ENCODE measurements at places on chromosomes 1 and 21.
A peak's percentile ranks its signal among the peaks of the same experiment; 100 is the strongest.

DNA sequence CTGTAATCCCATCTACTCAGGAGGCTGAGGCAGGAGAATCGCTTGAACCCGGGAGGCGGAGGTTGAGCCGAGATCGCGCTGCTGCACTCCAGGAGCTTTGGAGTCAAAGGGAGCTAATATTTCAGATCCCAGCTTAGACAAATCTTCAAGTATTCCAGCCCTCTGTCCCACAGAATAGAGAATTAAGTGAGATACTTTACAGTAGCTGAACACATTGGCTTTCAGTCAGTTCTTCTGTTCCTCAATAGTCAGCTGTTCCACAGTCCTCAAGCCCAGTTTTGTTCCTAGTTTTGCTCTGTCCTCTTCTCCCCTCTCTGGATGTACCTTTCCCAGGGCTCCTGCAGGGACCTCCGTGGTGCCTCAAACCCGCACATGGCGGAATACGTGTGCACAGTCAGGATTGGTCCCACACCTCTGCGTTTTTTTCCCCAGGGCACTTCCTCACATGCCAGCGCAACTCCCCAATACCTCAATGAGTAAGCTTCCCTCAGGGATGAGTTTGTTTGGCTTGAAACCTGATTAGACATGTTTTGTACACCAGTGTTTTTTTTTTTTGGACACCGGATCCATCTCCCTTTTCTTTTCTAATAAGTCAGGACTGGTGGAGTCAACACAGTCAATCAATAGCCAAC is 1.2 kb downstream of the MFN2 start:
- DNase-seq = no peak

DNA sequence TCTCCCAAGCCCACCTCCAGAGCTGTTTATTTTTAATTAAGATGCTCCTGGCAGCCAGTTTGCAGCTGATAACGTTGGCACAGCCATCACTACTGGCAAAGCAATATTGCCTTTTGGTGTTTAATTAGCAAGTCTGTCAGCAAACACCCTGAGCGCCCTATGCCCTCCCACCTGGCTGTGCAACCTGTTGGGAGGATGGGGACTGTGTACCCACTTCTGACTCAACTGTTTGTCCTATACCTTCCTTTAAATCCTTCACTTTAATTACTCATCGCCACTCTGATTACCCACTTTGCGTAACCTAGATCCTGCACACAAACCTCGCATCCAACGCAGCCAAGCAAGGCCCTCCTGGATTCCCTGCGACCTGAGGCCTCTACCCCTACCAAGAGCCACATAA is 67.1 kb downstream of the BCAR3 start:
- DNase-seq = no peak

DNA sequence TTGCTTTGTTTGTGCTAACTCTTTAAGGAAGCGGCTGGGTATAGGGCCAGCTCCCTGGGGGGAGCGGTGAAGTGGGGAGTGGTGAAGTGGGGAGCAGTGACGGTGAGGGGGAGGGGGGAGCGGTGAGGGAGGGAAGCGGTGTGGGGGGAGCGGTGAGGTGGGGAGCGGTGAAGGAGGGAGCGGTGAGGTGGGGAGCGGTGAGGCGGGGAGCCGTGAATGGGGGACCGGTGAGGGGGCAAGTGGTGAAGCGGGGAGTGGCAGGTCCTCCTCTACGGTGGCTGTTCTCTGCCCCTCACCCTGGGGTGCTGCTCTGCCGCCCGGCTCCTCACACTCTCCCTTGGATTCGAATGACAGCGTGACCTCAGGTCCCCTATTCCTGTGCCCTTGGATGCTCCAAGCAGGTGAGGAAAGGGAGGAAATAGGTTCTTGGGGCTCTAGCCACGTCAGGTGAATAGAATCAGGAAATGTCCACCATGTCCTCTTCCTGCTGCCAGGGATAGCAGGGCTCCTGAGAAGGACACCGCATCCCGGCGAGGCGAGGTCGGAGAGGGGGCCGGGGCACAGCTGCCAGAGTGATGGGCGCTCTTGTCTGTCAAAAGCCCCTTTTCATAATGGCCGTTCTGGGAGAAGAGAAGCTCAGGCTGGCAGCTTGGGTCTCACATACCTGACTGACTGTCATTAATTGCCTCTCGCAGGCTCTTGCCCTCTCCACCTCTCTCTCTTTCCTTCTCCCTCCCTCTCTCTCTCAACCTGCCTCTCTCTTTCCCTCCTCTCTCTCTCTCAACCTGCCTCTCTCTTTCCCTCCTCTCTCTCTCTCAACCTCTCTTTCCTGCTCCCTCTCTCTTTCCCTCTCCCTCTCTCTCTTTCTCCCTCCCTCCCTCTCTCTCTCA is 134.2 kb downstream of the PGBD5 start:
- no peak for DNase-seq

GRCh38 chr1:21924503-21925005 is 12.6 kb downstream of the HSPG2 start:
- no peak for DNase-seq

DNA sequence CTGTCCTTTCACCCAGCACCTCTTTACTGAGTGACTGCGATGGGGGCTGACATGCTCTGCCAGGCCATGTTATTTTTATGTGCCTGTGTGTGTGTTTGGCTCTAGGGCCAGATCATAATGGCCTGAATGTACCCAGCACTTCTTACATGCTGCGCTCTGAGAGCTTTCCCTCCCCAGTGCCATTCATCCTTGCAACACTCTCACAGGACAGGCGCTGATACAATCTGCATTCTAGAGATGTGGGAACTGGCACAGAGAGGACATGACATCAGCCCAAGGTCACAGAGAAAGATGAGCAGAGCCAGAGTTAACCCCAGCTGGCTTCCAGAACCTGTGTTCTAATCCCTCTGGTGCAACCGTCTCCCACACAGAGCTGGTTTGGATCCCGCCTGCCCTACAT is 54.5 kb downstream of the ARHGEF10L start:
- DNase-seq = no peak

- no peak for DNase-seq
Observed at GRCh38 chr1:167983797-167984420, 47.0 kb upstream of the MPC2 start.

GRCh38 chr1:245953876-245954660 is 553.0 kb downstream of the SMYD3 start:
- no peak for DNase-seq

DNA sequence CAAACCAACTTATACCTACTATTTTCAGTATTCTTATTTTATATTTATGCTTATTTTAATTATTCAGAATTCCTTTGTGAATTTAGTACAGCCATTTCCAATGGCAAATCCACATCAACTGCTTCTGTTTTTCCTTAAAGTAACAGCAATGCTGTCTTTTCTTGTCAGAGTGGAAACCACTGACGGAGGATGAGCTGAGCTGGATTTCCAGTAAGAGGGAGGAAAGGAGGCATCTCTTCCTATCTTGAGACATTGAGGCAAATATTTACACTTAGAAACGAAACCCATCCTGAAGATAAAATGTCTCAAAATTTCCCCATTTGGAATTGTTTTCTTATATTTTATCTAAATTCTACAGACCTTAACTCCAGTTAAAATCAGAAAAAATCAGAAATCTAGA is 66.1 kb upstream of the SLC44A3 start:
- DNase-seq = no peak

DNA sequence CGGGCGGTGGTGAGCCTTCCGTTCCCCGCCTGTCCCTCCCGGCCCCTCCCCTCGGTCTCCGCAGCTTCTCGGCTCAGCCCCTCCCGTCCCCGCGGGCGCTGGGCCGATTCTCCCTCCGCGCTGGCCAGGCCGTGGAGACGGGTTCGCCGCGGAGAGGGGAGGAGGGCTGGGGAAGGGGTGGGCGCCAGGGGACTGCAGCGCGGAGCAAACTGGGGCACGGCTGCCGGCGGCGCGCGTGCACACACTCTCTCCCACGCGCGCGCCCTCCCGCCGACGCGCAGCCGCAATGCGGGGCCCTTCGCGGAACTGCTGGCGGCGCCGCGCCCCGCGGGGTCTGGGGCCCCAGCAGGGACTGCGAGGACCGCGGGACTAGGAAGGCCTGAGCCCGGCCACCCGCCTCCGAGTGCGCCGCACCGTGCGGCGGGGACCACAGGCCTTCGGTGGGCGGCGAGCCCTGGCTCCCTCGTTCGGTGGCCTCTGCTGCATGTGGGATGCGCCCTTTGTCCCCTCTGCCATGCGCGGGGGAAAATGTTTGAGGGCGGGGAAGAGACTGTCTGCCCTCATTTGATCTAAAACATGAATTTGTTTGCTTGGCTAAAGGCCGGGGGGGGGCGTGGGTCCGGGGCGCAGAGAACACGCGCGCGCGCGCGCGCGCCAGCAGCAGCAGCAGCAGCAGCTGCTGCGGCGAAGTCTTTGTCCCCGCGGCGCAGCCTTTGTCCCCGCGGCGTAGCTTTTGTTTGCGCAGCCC is 90.7 kb upstream of the VAMP3 start:
- peak; percentile 12 for DNase-seq

- DNase-seq = no peak
Observed at GRCh38 chr1:190847166-190847565, 369.5 kb upstream of the BRINP3 start.

DNA sequence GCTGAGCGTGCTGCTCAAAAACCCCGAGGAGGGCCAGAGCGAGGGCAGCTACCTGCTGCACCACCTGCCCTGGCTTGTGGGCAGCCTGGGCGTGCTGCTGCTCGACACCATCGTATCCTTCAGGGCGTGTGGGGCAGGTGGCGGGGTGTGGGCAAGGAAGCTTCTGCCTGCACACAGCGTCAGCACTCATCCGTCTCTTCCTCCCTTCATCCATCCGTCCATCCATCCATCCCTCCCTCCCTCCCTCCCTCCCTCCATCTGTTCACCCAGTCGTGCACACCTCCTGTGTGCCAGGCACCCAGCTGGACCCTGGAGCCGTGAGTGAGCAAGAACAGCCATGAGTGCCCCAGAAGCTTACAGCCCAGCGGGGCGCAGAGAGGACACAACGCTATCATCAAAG is 15.2 kb downstream of the SLC66A1 start:
- no peak for DNase-seq

- no peak for DNase-seq
Observed at GRCh38 chr1:186301448-186301847, 73.6 kb downstream of the TPR start.

DNA sequence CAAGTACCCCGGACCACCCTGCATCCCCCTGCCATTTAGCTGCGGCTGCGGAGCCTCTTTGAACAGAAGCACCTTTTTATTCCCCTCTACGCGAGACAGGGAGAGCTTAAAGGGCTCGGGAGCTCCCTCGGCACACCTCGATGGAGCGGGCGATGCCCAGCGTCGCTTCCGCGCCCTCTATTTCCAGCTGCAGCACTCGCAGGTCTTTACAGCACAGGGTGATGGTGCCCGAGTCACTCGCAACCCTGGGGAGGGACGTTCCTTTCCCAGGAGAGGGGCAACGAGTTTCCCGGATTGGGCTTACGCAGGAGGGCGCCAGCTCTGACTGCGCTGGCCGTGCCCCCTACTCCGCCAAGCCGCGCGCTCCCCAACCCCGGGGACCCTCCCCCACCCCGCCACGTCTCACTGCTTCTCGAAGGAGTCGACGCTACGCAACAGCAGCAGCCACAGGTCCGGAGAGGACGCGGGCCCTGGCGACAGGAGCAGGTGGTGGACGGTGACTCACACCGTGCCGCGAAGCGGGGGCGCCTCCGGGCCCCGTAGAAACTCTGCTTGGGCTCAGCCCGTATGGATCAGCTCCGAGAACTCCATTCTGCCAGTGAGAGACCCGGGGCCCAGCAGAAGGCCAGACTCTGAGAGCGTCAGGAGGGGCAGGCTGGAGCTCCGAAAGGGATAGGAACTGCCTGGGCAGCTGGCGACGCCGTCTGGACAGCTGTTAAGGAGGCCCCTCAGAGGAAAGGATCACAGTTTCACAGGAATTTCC is 5.8 kb upstream of the FAM167B start:
- no peak for DNase-seq

- no peak for DNase-seq
Observed at GRCh38 chr1:248841702-248842395, 3.8 kb downstream of the ZNF672 start.

DNA sequence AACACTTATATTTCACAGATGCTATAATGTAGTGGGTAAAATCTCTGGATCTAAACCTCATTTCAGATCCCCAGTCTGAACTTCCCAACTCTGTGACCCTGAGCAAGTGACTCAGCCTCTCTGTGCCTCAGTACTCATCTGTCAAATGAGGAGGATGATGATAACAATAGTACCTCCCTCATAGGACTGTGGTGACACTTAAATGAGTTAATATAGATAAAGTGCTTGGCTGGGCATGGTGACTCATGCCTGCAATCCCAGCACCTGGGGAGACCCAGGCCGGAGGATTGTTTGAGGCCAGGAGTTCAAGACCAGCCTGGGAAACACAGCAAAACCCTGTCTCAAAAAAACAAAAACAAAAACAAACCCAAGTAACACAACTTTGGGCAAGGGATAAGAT is 4.7 kb upstream of the ECE1 start:
- DNase-seq = no peak

- DNase-seq = no peak
Observed at GRCh38 chr1:201949491-201949890, 3.1 kb upstream of the LMOD1 start.

DNA sequence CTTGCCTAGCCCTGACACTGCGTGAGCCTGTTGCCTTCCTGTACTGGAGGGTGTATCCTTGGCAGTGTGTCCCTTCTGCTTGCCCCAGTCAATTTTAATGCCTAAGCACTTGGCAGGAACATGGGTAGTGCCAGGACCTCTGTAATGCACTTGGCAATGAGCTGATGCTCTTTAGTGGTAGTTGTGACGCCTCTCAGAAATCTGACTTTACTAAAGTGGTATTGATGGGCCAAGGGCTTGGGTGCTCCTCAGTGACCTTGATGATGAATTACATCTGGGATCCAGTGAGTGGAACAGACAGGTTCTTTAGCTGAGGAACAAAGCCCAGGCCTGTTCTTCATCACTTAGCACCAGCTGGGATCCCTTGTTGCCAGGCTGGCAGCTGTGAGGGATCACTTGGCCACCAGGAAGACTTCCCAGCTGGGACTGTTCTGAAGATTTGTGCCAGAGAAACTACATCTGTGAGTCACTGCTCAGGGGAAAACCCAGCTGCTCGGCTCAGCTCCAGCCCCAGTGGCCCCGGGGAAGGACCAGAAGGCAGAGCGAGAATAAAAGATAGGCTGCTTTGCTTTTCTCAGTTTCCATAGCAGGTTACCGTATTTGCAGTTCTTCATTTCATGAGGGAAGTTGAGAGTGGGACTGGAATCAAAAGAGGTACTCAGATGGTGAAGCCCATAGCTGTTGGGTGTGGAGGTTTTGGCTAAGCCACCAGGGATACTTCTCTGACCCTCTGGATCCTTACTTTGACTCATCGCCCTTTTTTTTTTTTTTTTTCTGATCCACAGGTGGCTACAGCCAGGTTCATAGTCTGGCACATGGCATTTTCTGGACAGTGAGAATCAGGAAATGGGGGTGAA is 28.5 kb upstream of the KCNA2 start:
- peak; percentile 37 for DNase-seq

Data from stimulated activated CD8-positive, alpha-beta memory T cell treated with anti-CD3 and anti-CD28 coated beads, Interleukin-4, amount 100 ng/mL, for 4 hours (primary cell).